ENCODE measurements at places on chromosomes 1 and 21. TPM values are rescaled to one million over a fixed set of nuclear protein-coding genes. Genes with fewer than 3 reads are reported as not detected.

GRCh38 chr1:27366411-27367159 is at the start of gene MAP3K6:
MAP3K6 (minus strand) TSS chr1:27366961; CDS start chr1:27366597, 364 bp downstream.
- DNase-seq = peak; percentile 92
- no peaks in the 10 kb centered on the region for H3K4me1 ChIP-seq

GRCh38 chr1:10520952-10521351 is 46.2 kb downstream of the PEX14 start:
- no peak for DNase-seq
- no peaks in the 10 kb centered on the region for H3K36me3 ChIP-seq
- H3K4me3 ChIP-seq = no peak overlapping the region
- H3K27me3 ChIP-seq = no peaks in the 10 kb centered on the region
- H3K4me1 ChIP-seq = peaks cover 6% of the 10 kb centered on the region

DNA sequence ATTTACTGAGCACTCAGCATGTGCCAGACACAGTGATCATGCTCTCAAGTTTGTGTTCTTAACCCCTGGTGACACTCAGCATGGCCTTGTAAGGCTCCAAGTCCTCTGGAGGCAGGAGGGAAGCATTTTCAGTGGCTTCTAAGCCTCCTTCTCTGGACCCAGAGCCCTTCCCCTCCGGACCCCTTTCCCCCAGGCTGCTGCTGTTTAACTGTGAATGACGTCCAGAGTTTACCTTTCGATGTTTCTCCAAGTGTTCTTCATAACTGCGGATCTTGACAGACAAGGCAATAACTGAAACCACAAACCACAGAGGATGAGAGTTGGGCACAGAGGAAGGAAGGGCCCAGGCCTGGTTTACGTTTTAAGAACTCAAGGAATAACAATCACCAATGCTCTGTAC is 6.5 kb downstream of the MRPS15 start:
- H3K36me3 ChIP-seq = peaks cover 83% of the 10 kb centered on the region
- peaks cover 7% of the 10 kb centered on the region for H3K4me1 ChIP-seq
- H3K27ac ChIP-seq = no peak overlapping the region

DNA sequence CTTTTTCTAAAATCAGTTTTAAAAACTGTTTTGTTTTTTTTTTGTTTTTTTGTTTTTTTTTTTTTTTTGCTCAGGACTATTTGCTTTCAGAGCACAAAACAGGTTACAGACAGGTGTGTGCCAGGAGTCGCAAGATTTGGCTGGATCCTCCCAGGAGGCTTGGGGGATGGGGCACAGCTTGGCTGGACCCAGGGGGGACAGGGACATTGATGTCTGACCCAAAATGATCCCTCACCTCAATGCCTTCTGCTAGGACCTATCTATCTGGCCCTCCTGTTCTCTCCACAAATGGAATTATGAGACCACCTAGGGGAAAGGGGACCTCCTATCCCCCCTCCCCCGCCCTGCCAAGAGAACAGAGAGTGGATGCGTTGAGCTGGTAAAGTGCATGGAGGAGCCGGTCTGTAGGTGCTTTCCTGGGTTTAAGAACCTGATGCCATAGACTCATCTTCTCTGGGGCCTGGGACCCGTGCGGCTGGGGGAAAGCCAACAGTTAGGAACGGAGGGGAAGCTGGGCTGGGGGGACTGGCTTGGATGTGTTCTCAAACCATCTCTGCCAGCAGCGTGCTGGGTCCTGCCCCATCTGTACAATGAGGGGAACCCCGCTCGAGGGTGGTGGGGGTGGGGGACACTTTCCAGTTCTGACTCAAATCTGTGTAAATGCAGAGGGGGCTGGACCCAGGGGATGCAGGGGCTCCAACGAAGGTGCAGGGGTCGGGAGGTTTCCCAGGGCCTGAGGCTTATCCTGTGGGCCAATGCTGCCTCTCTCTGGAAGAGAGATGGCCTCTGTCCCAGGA is 28.9 kb downstream of the RUNX3 start:
- no peak overlapping the region for H3K4me3 ChIP-seq
- no peak overlapping the region for H3K27ac ChIP-seq

DNA sequence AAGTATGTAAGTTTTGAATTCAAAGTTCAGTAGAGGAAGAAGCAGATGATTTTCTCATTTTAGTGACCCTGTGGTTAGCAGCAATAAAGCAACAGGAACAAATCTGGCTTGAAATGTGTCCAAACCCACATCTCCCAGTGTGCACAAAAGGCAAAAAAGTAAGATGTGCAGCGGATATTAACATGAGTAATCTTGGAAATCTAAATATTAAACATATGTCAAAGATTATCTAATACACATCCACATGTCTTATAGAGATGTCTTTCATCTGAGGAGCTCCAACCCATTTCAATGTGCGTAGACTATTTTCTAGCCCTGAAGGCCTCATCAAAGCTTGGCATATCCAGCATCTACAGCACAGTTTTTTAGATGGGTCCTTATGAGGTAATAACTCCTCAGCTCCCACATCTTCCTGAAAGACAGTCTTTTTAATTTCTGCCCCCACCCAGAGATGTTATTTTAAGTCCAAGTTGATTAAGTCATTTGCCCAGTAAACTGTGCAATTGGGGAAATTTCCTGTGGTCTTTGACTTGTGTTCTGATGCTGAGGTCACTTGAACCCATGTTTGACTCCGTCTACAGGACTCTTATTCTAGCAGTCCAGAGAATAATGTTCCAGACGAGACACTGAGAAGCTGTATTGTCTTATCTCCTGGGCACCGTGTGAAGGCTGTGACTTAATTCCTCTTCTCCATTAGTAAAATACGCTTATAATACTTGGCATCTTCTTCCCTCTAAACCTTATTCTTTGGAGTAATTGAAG is 73.7 kb downstream of the LMO4 start:
- no peak for DNase-seq
- no peaks in the 10 kb centered on the region for H3K36me3 ChIP-seq
- H3K4me3 ChIP-seq = no peak overlapping the region
- no peaks in the 10 kb centered on the region for H3K27me3 ChIP-seq
- H3K27ac ChIP-seq = no peak overlapping the region
- H3K4me1 ChIP-seq = no peaks in the 10 kb centered on the region

GRCh38 chr1:229229137-229229720 is 41.7 kb upstream of the RAB4A start:
- H3K27me3 ChIP-seq = peaks cover 14% of the 10 kb centered on the region
- DNase-seq = peak; percentile 79
- H3K4me1 ChIP-seq = peaks cover 10% of the 10 kb centered on the region
- H3K27ac ChIP-seq = peak overlapping the region; percentile 9
- H3K36me3 ChIP-seq = no peaks in the 10 kb centered on the region
- H3K4me3 ChIP-seq = no peak overlapping the region

DNA sequence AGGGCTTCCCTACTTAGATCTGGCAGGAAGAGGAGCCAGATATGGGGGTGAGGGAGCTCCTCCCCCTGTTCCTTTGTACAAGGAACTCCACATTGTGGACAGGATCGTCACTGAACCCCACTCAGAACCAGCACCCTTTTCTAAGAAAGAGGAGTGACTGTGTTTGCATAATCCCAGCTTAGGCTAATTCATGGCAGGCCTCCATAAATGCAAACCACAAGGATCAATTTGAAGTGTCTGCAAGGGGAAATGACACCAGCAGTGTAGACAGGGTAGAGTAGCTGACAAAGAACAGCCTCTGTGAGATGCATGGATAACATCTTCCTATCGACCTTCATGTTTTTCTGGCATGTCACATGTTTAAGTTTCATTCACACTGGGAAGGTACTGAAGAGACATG is 11.7 kb downstream of the MX1 start:
- H3K27ac ChIP-seq = no peak overlapping the region
- H3K4me1 ChIP-seq = no peaks in the 10 kb centered on the region
- no peak overlapping the region for H3K4me3 ChIP-seq

- DNase-seq = no peak
- H3K27ac ChIP-seq = no peak overlapping the region
- H3K27me3 ChIP-seq = no peaks in the 10 kb centered on the region
- H3K4me3 ChIP-seq = no peak overlapping the region
- no peaks in the 10 kb centered on the region for H3K4me1 ChIP-seq
These were observed 62.9 kb upstream of the SDC3 start for GRCh38 chr1:30971496-30971895.

GRCh38 chr1:66489972-66490601 is 43.9 kb upstream of the SGIP1 start:
- H3K27me3 ChIP-seq = no peaks in the 10 kb centered on the region
- no peak overlapping the region for H3K4me3 ChIP-seq
- H3K4me1 ChIP-seq = no peaks in the 10 kb centered on the region
- no peak for DNase-seq

- no peaks in the 10 kb centered on the region for H3K4me1 ChIP-seq
- DNase-seq = peak; percentile 63
- H3K36me3 ChIP-seq = no peaks in the 10 kb centered on the region
- no peaks in the 10 kb centered on the region for H3K27me3 ChIP-seq
These were observed 59.8 kb upstream of the MORC3 start for GRCh38 chr21:36260030-36260787.

GRCh38 chr21:46665566-46665965 is 30.1 kb downstream of the PRMT2 start:
- H3K27ac ChIP-seq = no peak overlapping the region
- peaks cover 17% of the 10 kb centered on the region for H3K36me3 ChIP-seq
- H3K27me3 ChIP-seq = peaks cover 22% of the 10 kb centered on the region
- no peak for DNase-seq

DNA sequence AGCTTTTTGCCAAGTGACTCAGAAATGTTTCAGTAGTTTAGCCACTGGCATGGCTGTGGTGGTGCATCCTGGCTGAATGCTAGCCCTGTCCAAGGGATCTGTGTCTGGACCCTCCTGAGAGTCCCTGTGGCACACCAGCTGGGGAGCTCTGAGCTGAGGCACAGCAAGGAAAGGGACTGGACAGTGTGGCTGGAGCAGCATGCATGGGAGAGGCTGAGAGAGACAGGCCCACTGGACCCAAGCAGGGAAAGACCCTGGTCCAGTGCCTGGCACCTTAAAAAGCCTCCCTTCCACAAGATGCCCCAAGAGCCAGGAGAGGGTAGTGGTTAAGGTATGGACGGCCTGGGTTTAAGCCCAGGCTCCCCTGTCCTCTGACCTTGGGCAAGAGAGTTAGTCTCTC is 35.3 kb downstream of the FAAH start:
- H3K27ac ChIP-seq = no peak overlapping the region
- no peaks in the 10 kb centered on the region for H3K36me3 ChIP-seq
- peaks cover under 1% of the 10 kb centered on the region for H3K27me3 ChIP-seq
- no peaks in the 10 kb centered on the region for H3K4me1 ChIP-seq

GRCh38 chr1:40243351-40243750 is 4.4 kb upstream of the TMCO2 start:
- no peak overlapping the region for H3K27ac ChIP-seq
- H3K36me3 ChIP-seq = peaks cover 20% of the 10 kb centered on the region
- DNase-seq = no peak
- H3K4me1 ChIP-seq = no peaks in the 10 kb centered on the region
- H3K4me3 ChIP-seq = no peak overlapping the region

DNA sequence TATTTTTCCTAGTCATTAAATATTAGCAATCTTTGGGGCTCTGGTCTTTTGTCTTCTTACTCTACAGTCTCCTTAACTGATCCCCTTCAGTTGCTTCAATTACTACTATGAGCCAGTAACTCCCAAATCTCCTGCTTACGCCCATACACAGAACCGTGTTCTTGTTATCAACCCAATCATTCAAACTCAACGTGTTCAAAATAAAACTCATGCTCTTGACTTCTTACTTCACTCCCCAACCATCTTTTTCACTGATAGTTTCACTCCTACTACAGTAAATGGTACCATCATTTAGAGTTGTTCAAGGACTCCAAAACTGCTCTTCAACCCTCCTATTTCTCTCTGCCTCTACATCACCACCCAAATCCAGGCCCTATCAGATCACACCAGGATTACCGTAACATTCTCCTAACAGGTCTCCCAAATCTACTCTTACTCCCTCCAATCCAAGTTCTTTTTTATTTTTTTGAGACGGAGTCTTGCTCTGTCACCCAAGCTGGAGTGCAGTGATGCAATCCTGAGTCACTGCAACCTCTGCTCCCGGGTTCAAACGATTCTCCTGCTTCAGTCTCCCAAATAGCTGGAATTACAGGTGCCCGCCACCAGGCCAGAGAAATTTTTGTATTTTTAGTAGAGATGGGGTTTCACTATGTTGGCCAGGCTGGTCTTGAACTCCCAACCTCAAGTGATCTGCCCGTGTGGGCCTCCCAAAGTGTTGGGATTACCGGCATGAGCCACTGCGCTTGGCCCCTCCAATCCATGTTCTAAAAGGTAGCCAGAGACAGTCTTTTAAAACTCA is 3.0 kb downstream of the YARS1 start:
- H3K27ac ChIP-seq = no peak overlapping the region
- H3K4me3 ChIP-seq = peak overlapping the region; percentile 100
- no peak for DNase-seq
- peaks cover 7% of the 10 kb centered on the region for H3K4me1 ChIP-seq
- peaks cover 55% of the 10 kb centered on the region for H3K36me3 ChIP-seq
- no peaks in the 10 kb centered on the region for H3K27me3 ChIP-seq

DNA sequence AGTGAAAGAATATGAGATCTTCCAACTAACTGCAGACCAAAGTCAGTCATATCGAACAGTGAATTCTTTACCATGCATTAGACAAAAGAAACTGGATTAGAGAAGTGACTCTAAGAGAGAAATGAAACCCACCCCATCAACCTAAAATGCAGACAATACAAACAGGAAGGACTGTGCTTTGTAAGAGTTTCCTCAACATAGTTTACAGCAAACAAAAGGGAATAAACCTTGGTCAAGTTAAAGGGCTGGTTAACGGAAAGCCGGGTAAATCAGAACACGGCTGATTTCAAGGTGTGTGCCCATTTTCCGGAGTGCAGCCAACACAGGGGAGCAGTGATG is 39.2 kb downstream of the SIPA1L2 start:
- H3K4me3 ChIP-seq = no peak overlapping the region
- peaks cover 16% of the 10 kb centered on the region for H3K4me1 ChIP-seq
- H3K27me3 ChIP-seq = no peaks in the 10 kb centered on the region
- peaks cover 52% of the 10 kb centered on the region for H3K36me3 ChIP-seq
- no peak overlapping the region for H3K27ac ChIP-seq

DNA sequence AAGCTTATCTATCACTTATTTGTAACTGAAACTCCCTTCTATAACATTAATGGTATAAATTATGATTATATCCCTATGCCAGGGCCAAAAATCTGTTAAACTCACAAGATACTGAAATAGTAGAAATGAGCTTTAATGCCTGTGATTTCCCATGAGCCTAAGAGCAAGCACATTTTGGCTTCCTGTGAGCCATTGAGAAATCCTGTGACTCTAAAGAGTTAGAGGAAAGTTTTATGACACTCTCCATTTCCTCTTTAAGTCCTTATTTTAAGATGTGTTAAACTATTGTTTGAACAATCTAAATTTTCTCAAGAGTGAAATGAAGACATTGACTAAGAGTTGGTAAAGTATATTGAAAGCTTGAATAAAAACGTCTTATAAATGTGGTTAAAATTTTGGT is 45.6 kb downstream of the SUCO start:
- no peak overlapping the region for H3K27ac ChIP-seq
- no peak overlapping the region for H3K4me3 ChIP-seq
- peaks cover 92% of the 10 kb centered on the region for H3K36me3 ChIP-seq
- DNase-seq = no peak
- peaks cover 8% of the 10 kb centered on the region for H3K4me1 ChIP-seq

LCE2C gene
- total RNA-seq = not detected

PRDM16 gene
- 2.1 TPM for total RNA-seq

NDUFS5 gene
- total RNA-seq = 295 TPM

ENAH gene
- 287 TPM for total RNA-seq

ITGB2 gene
- 2.3 TPM for total RNA-seq

Data from endodermal cell (in vitro differentiated cells).